Activated naive CD4-positive, alpha-beta T cell (primary cell): ENCODE measurements at places on chromosomes 5 and 9.

DNA sequence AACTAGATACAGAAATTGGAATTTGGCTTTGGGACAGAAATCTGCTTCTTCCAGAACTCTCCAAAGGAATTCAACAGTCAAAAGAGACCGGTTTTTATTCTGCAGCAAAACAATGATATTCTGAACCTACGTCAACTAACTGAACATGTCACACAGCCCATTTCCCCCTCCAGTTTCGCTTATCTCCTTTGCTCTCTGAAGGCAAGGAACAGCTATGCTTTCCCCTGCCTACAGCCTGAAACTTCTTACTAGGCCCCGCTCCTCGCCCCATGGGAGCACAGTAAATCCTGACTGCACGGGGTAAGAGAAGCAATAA lies 488 bp downstream of the SKIC3 start:
- DNase-seq: no peak

DNA sequence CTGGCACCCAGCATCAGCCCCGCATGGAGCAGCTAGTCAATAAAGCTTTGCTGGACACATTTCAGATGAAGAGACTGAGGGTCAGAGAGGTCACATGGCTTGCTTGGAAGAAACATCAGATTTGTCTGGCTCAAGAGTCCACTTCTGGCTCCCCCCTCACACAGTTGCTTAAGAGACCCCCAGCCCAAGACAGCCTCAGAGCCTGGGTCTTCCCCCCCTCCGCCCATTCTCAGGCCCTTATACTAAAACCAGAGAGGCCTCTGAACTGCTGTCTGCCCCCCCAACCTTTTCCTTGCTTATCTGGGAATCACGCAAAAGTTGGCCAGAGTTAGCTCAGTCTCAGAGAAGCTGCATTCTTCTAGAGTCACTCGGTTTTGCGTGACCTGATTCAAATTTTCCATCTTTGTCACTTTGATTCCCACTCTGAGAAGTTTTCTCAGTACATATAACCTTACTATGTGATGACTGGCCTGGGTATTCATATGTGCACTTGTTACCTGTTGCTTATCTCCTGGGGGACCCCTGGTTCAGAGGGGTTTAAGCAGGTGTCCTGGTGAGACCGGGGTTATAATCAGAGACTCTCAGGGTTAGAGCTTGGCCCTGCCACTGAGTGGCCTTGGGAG lies 145.4 kb upstream of the IER5L start:
- no peak for DNase-seq

GRCh38 chr5:140293091-140293848 lies 9.6 kb downstream of the PFDN1 start:
- no peak for DNase-seq

DNA sequence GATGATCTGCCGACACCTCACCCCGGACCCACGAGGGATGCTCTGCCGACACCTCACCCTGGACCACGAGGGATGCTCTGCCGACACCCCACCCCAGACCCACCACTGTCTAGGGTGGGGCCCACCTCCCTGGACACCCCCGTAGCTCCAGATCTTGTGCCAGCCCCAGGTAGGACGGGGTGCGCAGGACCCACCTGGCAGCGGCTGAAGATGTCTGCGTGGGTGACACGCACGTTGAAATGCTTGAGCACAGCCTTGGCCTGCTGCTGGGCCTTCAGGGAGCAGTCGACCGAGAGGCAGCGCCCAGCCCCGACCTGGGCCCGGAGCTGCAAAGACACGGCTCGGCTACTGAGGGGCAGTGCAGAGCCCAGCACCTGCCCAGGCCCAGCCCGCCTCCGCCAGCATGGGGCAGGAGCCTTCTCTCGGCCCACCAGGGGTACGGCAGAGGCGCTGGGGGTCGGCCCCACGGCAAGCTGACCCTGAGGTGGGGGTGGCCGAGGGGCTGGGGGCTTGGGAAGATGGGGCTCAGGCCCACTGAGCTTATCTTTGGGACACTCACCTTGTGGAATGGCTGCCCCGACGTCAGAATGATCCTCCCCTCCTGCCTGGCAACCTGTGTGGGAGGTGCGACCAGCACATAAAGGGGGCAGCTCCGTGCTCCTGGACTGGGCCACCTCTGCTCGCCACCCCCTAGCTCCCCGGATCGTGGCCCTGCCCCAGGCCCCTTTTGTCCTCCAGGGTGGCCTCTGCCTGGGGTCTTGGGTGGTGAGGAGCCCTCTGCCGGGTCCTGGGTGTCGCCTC lies 21.7 kb upstream of the NRARP start:
- DNase-seq: no peak

DNA sequence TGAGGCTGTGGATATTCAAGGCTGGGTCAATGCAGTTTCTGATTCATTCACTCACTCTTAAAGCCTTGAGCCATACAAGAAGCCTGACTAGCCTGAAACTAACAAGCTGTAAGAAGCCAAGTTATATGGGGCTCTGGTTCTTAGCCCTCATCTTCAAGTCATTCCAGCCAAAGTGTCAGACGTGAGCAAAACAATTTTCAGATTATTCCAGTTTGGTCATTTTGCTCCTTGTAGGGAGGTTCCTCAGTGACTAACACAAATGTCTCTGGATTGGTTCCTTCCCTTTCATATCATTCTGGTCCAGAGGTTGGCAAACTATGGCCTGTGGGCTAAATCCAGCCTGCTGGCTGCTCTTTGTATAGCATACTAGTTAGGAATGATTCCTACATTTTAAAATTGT lies 12.5 kb upstream of the SHOC1 start:
- DNase-seq: no peak

DNA sequence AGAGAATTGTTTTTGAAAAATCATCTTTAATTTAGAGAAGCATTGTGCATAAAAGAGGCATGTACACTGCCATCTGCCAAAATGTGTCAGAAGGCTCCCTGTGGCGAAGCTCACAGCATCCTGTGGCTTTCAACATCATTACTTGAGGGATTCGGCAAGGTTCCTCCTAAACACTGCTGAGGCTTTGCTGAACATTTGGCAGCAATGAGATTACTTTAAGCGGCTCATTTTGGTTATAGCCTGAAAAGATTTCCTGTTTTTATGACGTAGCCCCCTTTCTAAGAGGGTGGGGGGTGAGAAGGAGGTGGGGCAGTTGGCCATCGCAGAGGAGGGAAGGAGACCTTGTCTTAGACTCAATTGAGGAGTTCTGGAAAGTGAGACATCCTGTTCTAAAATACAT lies 469.4 kb downstream of the RASEF start:
- DNase-seq: no peak
